Motor neuron (in vitro differentiated cells): ENCODE measurements at places on chromosomes 6 and 20. TPM values are rescaled to one million over a fixed set of nuclear protein-coding genes. Genes with fewer than 3 reads are reported as not detected.

The UNC93A gene
- total RNA-seq = not detected in 2 replicates

The CTAGE9 gene
- total RNA-seq = not detected in 2 replicates

- no peak for ATAC-seq
Measured at GRCh38 chr6:152404936-152405595, 232.1 kb downstream of the SYNE1 start.

- ATAC-seq = no peak
Measured at GRCh38 chr6:82906489-82906888, 159.2 kb downstream of the UBE3D start.

DNA sequence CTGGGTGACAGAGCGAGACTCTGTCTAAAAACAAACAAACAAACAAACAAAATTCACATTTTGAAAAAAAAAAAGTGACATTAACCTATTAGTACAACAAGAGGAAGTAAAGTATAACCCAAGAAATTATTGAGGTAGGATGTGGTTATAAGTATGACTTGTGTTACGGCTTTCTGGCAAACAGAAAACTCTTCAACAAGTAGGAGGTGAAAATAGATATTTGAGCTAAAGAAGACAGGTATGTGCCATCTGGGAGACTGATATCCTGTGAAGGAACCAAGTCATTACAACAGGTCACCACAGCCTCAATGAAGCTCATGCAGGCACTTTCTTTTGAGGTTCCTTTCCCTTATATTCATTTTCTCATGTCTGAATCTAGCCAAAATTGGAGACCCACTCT lies 28.8 kb downstream of the TLDC2 start:
- no peak for ATAC-seq

DNA sequence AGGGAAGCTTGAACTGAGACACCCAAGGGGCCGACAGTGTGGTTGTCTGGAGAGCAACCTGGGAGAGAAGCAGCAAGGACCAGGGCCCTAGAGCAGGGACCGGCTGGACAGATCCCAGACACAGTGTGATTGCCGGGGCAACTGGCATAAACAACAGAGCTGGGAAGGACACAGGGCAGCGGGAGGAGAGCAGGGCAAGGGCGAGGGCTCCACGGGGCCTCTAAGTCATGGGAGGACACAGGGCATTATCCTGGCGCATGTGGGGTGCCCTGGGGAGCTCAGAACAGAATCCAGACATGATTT lies 31.1 kb upstream of the CCR6 start:
- no peak for ATAC-seq

DNA sequence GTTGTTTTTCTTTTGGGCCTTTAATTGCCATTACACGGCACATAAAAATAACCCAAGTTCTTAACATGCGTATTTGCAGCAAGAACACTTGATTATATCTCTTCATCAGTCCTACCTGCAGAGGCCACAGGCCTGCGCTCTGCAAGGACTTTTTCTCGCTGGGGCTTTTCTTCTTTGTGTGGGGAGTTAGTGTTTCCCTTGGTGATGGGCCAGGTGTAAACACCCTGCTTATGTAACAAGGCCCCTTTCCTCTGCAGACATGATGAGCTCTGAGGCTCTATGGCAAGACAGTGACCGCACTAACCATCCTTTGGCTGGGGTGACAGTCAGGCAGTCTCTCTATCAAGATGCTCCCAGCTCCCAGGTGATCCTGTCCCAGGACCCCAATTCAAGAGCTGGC lies 97.8 kb upstream of the PCSK2 start:
- ATAC-seq = no peak
